ENCODE measurements at places on chromosomes 7 and 10.

DNA sequence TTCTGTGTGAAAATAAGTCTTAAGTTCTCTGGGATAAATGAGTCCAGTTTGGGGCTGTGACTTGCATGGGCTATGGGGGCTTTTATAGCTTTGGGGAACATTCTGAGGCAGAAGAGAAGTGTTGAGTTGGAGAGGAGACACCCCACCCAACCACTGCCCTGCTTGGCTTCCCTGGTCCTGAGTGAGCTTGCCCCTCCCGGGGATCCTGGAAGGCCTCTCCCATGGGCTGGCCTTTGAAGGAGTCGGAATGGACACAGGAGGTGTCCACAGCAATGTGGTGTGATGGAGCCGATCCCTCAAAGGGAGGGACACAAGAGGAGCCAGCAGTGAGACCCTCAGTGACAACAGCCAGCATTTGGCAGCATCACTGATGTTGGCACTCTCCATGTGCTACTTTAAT, 89.8 kb downstream of the GLRX3 start:
- DNase-seq = no peak

GRCh38 chr7:149880638-149881311, 7.0 kb downstream of the ATP6V0E2 start:
- DNase-seq = no peak

- peak; percentile 9 for DNase-seq
Measured at GRCh38 chr10:87850742-87851205, 12.6 kb downstream of the KLLN start.

DNA sequence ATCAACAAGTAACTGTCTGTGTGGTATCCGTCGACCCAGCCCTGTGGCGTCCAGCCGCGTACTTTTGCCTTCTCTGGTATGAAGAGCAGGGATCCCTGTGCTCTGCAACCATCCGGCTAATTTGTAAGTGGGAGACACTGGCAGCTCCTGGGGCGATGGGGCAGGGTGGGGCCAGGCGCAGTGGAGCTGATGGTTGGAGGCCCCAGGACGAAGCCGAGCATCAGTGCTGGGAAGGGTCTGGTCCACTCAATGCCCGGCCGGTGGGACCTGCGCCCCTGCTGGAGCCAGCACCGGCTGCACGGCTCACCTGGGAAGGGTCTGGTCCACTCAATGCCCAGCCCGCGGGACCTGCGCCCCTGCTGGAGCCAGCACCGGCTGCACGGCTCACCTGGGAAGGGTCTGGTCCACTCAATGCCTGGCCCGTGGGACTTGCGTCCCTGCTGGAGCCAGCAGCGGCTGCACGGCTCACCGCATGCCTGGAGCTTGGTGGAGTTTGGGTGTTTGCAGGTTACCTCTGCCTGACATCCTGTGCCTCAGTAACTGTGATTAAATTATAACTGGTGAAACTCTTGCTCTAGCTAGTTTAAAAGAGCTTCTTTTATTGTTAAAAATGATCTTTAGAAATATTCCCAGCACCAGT, 96.1 kb downstream of the NKX6-2 start:
- DNase-seq = no peak

DNA sequence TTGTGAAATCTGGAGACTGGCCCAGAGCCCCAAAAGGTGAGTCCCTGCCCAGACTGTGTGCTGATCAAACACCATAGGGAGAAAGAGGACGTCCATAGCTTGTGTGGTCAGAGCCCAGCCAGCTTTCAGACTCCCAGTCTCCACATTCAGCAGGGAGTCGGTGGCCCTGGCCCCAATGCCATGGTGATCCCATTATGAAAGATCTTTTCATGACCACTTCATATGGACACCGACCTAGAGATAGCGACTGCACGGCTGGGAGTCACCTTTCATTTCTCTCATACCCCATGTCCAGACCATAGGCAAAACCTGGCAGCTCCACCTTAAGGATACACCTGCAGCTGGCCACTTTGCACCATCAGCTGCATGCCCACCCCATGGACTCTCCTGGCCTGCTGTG, 126.4 kb downstream of the ARHGAP22 start:
- DNase-seq = no peak

GRCh38 chr7:130461272-130461671, 20.5 kb upstream of the CEP41 start:
- DNase-seq = no peak

GRCh38 chr7:5234852-5235831, 45.1 kb downstream of the WIPI2 start:
- no peak for DNase-seq

All from stimulated activated CD4-positive, alpha-beta T cell treated with anti-CD3 and anti-CD28 coated beads, Interleukin-15, amount 100 ng/mL, for 48 hours (primary cell).